ENCODE measurements at places on chromosomes 11 and 22.
A peak's percentile ranks its signal among the peaks of the same experiment; 100 is the strongest.

GRCh38 chr11:134609361-134610115 is 197.5 kb upstream of the B3GAT1 start:
- DNase-seq = no peak

DNA sequence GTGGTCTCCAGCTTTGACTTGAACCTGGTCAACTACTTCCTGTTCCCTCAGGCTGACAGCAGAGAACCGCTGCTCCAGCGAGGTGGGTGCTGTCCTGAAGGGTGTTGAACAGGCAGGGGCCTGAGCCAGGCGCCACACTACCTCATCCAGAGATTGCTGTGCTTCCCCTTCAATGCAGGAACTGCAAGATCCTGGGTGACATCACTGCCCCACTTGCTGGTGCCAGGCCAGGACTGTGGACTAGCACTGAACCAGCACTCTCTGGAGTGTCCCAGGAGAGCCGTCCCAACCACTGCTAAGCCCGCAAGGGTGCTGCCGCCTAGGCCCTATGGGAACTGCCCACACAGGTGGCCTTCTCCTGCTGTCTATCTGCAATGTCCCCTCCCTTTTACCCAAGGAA is 51.7 kb downstream of the GAB4 start:
- DNase-seq = no peak

- peak; percentile 27 for DNase-seq
These were observed 3.2 kb upstream of the SYT13 start for GRCh38 chr11:45289369-45289768.

GRCh38 chr11:47408598-47409439 is 429 bp downstream of the SLC39A13 start:
- DNase-seq = no peak

DNA sequence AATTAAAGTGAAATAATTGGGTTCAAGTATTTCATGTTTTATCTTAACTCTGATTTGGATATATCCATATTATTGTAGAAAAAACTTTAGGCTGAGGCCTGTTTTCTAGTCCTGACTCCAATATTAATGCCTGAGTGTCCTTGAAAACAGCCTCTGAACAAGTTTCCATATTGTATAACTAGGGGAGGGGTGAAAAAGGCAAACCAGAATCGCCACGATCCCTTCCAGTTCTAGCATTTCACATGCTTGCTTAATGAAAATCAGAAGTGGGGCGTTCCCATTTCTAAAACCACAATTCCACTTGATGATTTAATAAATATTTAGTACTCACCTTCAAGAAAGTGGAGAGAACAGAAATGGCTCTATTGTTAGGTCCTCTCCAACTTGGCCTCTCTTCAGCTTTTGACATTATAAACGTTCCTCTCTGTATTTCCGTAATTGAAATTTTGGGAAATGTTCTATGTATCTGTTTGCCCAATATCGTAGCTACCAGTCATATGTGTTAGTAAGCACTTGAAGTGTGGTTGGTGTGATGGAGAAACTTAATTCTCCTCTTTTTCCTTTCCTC is 561.4 kb upstream of the CCDC90B start:
- no peak for DNase-seq

Data from non-pigmented ciliary epithelial cell (primary cell).